Right ventricle myocardium inferior (tissue), 1 donor: ENCODE measurements at places on chromosomes 5 and 9. TPM values are rescaled to one million over a fixed set of nuclear protein-coding genes. Genes with fewer than 3 reads are reported as not detected.

DNA sequence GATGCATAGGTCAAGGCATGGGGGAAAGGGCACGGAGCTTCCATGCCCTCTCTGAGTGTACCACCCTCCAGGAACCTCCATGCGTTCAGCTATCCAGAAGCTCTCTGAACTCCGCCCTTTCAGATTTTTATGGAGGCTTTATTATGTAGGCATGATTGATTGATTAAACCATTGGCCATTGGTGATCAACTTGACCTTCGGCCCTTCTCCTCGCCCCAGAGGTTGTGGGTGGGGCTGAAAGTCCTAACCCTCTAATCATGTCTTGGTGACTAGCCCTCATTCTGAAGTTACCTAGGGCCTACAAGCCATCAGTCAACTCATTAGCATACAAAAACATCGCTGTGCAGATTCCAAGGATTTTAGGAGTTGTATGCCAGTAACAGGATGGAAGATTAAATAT is 323.7 kb upstream of the KLF4 start:
- no peak for DNase-seq

DNA sequence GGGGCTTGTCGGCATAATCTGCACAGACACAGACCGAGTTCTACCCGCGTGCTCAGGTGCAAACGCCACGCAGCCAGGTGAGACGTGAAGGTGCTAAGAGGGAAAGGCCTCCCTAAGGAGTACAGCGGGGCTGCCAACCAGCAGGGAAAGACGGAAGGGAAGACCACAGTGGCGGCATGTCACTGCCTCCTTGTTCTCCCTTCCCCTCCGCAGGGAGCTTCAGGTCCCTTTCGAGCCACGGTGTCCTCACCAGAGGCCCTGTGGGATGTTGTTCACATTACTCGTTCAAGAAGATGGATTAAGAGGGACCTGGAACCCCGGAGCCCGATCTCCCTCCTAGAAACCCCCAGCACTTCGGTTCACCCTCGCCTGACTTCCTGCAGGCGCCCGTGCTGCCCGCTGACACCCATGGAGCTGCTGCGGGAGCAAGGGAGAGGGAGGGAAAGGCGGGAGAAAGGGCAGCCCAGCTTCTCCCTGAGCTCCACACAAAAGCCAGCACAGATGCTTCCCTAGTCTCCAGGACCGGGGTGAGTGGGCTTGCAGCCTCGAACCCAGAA is 686 bp downstream of the BRD9 start:
- DNase-seq, result no peak

GRCh38 chr5:147893820-147894219 is 12.5 kb downstream of the C5orf46 start:
- no peak for DNase-seq

DNA sequence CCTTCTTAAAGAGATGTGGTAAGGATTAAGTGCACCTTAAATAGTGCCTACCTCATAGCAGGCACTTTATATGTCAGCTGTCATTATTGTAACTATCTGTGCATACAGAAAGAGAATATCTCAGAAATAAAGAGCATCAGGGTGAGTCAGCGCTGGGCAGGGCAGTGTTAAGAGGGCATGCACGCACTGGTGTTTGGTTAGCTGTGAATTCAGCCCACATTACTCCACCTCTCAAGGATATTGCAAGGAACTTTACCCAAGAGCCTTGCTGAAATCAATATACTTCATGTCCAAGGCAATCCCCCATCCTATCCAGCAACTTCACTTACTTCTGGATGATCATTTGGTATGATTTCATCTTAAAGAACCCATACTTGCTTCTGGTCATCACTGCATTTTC is 300.9 kb downstream of the NTRK2 start:
- no peak for DNase-seq

GRCh38 chr9:127089631-127090081 is 32.8 kb downstream of the ANGPTL2 start:
- DNase-seq, result no peak

DNA sequence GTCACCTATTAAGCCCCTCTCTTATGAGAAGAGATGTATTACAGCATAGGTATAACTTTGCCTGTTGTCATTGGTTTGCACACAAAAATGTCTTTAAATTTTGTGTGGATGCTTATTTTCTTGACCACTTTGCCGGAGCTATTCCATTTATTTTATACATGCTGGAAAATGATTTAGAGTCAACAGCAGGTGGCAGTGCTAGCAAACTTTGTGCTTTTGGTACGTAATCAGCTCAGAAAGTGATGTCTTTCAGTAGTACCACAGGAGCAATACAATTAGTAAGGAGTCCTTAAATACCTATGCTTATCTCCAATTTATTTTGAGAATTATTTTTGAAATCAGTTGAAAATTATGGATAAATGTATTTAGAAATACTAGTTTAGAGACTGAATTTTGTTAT is 19.8 kb upstream of the NUDT12 start:
- DNase-seq, result no peak

GRCh38 chr5:36717131-36717695 is 110.8 kb downstream of the SLC1A3 start:
- no peak for DNase-seq

DNA sequence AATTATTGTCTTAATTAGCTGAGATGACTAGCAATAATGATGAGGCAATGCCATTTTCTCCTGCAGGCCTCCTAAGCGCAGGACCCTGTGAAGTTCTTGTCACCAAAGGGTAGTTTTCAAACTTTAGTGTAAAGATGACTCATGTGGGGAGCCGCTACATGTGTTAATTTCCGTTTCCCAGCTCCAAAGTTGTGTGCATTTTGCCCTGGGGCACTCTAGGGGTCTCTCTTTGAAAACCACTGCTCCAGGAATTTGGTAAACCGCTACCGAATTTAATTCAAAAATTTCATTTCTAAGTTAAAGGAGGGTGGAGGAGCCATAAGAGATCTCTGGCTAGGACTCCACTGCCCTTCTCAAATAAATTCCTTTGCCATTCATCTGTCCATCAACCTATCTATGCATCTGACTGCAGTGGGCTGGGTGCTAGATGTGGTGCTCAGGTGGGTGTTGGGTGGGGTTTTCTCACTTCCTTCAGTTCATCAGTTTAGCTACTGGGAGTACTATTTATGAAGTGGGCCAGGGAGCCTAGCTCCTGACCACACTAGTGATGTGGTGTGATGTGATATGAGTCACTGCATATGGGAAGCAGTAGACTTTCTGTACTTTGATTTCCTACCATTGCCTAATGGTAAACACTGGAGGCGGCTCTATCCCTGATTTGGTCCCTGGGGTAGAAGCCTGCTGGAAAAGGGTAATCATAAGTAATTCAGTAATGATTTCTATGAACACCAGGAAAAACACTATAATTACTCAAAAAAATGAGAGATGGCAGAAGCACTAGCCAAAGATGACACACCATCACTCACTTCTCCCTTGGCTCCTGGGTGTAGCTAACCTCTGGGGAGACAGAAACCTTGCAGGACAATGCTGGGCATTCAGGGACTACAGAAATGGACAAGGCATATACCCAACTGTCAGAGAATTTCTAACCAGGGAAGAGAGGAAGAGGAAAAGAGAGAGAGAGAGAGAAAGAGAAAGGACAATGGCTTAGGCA is 4.0 kb upstream of the ZSWIM6 start:
- no peak for DNase-seq

DNA sequence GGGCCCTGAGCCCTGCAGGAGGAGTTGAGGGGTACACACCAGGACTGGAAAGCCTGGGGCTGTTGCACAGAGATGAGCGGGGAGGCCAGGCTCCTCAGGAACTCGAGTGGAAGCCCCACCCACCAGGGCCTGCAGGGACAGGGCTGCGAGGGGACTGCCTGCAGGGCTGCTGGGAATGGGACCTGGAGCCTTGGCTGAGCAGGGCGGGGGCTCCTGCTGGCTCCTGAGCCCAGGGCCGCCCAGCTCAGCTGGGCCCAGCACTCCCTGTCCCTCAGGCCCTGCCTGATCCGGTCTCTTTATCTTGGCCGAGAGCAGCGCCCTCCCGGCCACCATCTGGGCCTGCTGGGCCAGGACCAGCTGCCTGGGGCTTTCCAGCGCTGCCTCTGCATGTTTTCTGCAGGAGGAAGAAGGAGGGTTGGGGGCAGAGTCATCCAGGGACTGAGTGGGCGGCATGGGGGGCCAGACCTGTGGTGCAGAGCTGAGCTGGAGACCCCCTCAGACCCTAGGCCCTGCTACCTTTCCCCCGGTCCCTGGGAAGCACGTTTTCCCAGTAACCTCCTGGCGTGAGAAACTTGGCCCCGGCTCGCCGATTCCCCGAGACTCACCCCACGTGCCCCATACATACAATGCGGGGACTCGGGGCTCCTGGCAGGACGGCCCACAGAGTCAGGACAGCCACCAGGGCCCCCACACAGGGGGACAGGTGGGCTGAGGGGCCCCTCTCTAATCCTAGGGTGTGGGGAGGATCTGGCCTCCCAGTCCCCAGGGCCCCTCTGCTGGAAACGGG is 9.4 kb downstream of the LCN12 start:
- no peak for DNase-seq

DNA sequence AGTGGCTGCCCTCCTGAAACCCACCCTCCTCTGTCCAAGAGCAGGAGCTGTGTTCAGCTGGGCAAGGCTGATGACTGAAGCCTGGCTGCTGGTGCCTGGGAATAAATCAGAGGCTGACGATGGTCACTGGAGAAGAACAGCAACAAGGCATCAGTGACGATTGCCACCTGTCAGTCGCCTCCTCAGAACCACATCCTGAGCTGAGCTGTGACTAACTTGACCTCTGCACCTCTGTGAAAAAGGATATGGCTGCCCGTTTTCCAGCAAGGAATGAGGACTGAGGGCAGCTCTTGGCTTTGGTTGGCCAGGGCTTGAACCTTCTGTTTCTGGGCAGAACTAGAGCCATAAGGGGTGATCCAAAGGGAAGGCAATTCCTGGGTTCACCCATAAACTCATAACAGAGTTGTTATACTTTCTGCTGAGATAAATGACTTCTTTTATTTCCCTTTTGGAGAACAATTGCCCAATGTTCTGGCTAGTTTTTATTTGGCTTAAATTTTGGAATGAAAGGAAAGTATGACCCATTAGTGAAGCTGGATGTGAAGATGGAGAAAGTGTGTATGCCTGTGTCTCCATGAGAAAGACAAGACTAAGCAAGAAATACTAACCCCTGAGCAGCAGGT is 40.1 kb downstream of the TRIP13 start:
- no peak for DNase-seq

GRCh38 chr5:177475563-177476427 is 2.4 kb upstream of the DBN1 start:
- no peak for DNase-seq

DNA sequence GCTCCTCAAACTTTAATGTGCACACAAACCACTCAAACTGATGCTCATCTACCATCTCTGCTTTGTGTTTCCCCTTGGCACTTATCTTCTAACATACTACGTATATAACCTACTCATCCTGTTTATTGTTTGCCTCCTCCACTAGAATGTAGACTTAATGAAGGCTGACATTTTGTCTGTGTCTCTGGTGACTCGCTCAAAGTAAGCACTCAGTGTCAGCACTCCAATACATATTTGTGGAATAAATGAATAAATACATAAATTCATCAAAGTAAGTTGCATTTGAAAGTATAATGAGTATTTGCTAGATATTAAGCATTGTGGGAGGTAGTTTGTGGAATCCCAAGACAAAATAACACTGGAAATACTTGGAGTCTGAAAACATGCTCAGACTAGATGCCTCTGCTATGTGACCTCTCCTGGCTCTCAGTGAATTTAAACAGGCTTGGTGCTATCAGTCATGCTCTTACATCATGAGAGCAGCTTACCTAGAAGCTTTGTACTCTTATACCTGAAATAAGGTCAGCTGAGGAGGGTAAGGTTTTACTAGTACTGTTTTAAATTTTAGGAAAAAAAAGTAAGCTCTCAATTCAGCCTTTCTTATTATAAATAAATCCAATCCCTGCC is 37.0 kb upstream of the RANBP6 start:
- no peak for DNase-seq

DNA sequence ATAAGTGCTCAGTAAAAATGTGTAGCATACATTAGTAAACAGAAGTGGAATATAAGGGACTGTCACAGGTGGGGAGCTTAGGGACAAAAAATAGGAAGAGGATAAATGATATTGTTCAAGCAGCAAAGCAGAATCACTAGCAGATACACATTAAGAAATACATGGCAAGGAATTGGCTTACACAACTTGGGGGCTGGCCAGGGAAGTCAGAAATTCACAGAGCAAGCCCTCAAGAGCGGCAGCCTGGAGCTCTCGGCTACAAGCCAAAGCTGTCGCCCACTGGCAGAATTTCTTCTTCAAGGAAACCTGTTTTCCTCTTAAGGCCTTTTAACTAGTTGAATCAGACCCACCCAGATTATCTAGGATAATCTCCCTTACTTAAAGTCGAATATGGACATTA is 73.0 kb upstream of the SMIM23 start:
- DNase-seq, result no peak

GRCh38 chr5:74356009-74356695 is 284.4 kb downstream of the ENC1 start:
- no peak for DNase-seq

DNA sequence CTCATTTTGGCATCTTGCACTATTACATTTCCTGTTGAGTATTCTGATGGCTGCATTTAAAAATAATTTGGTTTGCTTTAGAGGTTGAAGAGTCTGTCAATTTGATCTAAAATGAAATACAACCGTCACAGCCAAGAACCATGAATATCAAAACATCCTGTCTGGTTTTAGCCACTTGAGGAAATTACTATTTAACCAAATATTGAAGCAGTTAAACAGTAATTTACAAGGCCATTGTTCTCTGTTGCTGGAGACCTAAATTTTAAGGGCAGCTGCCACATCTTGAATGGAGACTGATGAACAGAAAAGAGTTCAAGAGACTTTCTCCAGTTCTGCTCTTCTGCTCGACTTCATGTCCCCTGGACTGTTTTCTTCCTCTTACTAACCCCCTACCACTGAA is 549.4 kb downstream of the LRRC70 start:
- DNase-seq, result no peak

DNA sequence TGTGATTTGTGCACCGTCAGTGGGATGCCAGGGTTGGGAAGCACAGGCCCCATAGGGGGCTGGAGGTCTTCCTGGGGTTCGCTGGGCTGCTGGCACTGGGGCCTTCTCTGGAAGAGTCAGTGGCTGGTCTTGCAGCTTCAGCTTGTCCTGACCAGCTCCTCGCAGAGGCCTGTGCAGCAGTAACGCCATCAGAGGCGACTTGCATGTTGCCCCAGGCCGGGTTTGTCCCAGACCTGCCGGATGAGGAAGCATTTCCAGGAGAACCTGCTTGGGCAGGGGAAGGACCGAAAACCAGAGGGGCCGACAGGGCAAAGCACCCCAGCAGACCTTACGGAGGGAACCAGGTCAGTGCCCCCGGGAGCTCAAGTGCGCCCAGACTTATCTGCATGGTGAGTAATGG is 54.7 kb upstream of the IRX2 start:
- no peak for DNase-seq

GRCh38 chr5:122296871-122297270 is 15.2 kb upstream of the SNCAIP start:
- no peak for DNase-seq

- DNase-seq, result no peak
Observed at GRCh38 chr5:56025151-56025885, 30.6 kb upstream of the IL6ST start.

- no peak for DNase-seq
Observed at GRCh38 chr5:106459541-106459940, 1211.2 kb downstream of the EFNA5 start.

SPOCK1 gene
- 35.5 TPM for total RNA-seq

PAEP gene
- total RNA-seq, result not detected

ZFP37 gene
- total RNA-seq, result 1.1 TPM

GAPT gene
- total RNA-seq, result 0.92 TPM

PCDHA9 gene
- total RNA-seq, result not detected

CTXN3 gene
- total RNA-seq, result not detected

IL4 gene
- total RNA-seq, result not detected

PSMB7 gene
- 185 TPM for total RNA-seq

SLC4A9 gene
- not detected for total RNA-seq

CD14 gene
- total RNA-seq, result 46.1 TPM
